ENCODE measurements at places on chromosomes 7 and 10.

DNA sequence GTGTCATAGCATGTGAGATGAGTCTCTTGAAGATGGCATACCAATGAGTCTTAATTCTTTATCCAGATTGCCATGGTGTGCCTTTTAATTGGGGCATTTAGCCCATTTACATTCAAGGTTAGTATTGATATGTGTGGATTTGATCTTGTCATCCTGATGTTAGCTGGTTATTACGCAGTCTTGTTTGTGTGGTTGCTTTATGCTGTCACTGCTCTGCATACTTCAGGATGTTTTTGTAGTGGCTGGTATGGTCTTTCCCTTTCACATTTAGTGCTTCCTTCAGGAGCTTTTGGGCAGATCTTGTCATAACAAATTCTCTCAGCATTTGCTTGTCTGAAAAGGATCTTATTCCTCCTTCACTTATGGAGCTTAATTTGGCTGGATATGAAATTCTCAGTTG is 16.5 kb downstream of the FAM25A start:
- no peak for DNase-seq

DNA sequence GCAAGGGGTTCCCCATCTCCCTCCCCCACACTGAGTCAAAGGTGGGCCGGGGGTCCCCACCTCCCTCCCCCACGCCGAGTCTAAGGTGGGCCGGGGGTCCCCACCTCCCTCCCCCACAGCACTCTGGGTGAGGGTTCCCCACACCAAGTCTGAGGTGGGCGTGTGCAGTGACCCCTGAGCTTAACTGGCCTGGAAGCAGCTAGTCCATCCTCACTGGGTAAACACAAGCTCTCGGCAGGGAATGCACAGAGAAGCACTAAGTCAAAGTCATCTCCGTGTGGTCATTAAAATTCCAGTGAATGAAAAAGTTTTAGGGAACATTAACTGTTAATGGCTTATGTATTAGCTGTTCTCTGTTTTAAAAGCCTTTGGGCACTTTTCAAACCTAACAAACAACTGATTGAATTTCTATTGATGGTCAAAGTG is 43.7 kb upstream of the PRKAR1B start:
- DNase-seq = no peak

GRCh38 chr10:7045891-7046599 is 364.8 kb downstream of the SFMBT2 start:
- DNase-seq = no peak

GRCh38 chr7:158733220-158733519 is 28.6 kb upstream of the NCAPG2 start:
- no peak for DNase-seq

- DNase-seq = no peak
These were observed 452.8 kb downstream of the SDK1 start for GRCh38 chr7:3753868-3754267.

GRCh38 chr10:2262333-2262732 is 525.0 kb upstream of the ADARB2 start:
- no peak for DNase-seq

- DNase-seq = no peak
These were observed 22.8 kb downstream of the NSMCE4A start for GRCh38 chr10:121952226-121952625.

DNA sequence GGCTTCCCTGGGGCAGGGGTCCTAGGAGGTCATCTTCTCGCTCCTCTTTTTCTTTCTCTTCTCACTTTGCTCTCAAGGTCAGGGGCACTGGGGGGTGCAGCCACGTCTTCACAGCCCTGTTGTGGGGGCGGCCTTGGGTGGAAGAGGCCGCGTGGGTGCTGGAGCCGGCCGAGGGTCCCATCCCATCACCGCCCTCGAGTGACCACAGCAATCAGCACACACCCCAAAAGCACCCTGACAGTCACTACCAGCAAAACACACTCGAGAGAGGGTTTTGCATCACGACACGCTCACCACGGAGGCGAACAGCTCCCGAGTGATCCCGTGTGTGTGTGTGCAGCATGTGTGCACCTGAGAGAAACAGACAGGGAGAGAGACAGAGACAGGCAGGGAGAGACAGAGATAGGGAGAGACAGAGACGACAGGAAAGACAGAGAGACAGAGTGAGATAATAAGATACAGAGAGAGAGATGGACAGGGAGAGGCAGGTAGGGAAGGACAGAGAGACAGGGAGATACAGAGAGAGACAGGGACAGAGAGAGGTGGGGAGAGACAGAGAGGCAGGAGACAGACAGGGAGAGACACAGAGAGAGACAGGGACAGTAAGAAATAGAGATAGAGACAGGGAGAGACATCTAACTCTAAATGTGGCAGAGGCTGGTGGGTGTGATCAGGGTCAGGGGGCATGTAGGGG is 100.9 kb downstream of the WDR37 start:
- no peak for DNase-seq

GRCh38 chr10:5441106-5441505 is 28.7 kb downstream of the NET1 start:
- DNase-seq = no peak

Data from NCI-H1105 (cell line).